ENCODE measurements at places on chromosomes 2 and 18.

- no peak for DNase-seq
Observed at GRCh38 chr18:2970344-2970743, 42.6 kb downstream of the LPIN2 start.

DNA sequence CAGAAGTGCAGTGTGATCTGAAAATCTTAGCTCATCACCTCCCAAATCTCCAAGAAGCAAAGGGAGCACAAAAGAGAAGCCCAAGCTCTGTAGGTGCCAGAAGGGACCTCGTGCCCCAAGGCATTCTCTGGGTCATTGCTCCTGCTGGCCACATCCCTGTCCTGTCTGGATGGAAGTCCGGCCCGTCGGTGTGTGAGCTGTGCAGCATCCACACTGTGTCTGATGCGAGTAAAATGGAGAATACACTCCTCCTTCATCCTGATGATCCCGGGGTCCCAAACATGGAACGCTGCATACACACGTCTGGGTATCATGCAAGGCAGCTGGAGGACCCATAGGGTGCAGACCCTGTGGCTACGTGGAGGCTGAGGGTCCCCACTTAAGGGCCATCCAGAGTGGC lies 851.4 kb downstream of the GALR1 start:
- no peak for DNase-seq

- DNase-seq = peak; percentile 50
Observed at GRCh38 chr2:109545828-109546713, 67.7 kb downstream of the SEPTIN10 start.

DNA sequence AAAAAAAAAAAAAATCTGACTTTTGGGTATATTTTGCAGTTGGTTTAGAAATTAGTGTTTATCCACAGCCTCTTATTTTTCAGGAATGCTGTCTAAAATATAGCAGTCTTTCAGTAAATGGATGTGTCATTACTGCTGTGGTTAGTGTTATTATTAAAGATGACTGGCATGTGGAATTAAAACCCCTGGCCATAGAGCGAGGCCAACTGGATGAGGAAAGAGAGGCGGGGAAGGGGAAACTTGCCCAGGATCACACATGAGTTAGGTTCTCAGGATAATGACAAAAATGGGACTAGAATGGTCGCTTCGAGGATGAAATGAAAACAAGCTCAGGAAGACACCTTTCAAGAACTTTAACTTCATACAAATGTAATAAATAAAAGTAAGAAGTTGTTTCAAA lies 57.4 kb upstream of the APCDD1 start:
- DNase-seq = no peak

GRCh38 chr18:23049698-23050373 lies 85.4 kb upstream of the CABLES1 start:
- no peak for DNase-seq

GRCh38 chr2:62933398-62933917 lies 117.2 kb upstream of the OTX1 start:
- no peak for DNase-seq

DNA sequence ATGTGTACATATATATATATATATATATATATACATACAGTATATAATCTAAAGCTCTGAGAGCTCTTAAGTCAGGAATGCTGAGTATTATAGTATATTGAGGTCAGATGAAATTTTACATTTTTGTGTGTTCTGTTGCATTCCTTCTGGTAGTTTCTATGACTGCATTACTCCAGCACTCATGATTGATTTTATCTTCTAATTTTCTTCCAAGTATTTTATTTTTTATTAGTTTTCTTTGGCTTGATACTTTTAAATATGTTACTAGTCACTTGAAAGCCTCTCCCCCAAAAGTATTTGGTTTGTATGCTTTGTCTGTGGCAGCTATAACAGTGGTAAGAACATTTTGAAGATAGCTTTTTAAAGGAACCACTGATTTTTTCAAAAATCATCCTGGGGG lies 25.0 kb downstream of the METTL21A start:
- peak; percentile 81 for DNase-seq

GRCh38 chr2:226835420-226835795 lies 446 bp upstream of the RHBDD1 start:
- no peak for DNase-seq

GRCh38 chr2:209523867-209524266 lies 100.0 kb downstream of the MAP2 start:
- no peak for DNase-seq

DNA sequence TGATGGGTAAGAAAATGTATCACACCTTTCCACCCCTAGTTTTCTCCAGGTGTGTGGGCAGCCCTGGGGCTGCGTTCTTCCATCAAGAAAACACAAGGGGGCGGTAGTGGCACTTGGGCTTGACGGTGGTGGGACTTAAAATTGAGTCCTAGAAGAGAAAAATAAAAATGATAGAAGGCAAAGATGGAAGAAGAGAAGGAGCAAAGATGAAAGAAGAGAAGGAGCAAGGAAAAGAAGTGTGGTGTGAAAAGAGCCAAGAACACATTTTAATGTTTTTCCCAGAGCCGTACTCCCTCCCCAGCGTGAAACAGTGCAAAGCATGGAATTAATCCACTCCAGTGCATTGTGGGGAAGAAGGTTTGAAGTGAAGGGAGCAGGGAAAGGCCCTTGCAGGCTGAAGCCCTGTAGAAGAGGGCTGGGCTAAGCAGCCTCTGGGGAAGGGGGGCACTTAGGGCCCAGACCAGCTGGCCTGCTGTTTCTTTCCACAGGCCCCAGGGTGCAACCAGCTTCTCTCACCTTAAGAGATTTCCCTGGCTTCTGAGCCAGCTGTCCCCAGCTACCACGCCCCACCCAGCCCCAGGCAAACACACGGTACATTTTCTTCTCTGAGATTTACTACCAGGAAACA lies 256.8 kb downstream of the RNF152 start:
- DNase-seq = peak; percentile 61

GRCh38 chr2:86610871-86611270 lies 12.8 kb downstream of the RNF103 start:
- DNase-seq = no peak

DNA sequence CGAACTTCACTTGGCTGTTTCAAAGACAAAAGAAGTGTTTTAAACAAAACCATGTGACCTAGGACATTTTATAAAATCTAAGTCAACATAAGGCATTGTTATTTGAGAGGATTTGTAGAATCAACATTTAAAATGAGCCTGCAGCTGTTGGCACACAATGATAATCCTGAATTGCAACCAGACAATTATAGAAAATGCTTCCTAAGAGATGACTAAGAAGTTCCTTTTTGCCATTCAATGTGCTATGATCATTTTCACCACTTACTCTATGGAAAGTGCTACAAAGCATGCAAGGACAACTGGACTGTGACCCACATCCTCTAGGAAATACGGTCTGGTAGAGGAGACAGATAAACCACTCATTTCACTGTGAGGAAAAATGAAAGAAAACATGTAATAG lies 246.4 kb downstream of the CDH20 start:
- DNase-seq = no peak

DNA sequence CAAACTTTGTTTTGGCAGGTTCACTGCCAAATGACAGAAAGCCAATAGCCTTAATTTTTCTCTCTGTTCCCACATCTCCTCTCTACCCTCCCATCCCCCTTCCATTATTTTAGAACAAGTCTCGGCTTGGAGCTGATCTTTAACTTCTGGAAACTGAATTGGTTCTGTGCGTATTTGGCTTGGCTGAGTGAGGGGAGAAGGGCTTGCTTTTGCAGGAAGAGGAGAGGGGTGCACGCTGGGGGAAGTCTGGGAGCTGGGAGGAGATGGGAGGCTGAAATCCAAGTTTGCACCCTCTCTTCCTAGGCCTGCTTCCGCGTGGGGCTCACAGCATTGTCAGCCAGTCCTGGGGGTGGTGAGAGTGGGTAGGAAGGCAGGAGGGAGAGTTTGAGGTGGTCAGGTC lies 176.1 kb upstream of the SPRED2 start:
- DNase-seq = no peak

DNA sequence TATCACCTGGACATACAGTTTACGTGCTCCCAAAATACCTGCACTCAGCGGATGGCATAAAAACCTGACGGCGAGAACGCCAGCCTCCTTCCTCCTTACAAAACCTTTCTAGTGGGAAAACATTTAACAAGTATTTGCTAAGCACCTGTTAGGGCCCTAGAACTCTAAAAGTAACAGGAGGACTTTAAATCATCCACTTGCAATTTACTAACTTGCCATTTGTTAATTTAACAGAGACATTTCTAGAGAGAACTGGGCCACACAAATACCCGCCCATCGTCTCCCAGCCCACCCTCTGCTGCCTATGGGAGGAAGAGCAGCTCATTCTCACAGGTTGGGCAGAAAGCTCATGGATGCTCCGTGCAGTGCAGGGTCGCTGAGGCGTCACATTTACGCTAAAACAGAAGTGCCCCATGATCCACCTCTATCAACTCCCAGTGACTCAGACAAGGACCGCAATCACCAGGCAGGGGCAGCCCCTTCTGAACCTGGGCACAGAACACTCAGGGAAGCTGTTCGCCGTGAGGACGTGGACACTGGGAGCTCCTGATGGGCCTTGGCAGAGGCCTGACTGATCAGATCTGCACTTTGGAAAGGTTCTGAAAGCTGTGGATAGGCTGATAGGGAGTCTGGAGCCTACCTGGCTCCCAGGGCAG lies 106.9 kb downstream of the HDAC4 start:
- DNase-seq = no peak

DNA sequence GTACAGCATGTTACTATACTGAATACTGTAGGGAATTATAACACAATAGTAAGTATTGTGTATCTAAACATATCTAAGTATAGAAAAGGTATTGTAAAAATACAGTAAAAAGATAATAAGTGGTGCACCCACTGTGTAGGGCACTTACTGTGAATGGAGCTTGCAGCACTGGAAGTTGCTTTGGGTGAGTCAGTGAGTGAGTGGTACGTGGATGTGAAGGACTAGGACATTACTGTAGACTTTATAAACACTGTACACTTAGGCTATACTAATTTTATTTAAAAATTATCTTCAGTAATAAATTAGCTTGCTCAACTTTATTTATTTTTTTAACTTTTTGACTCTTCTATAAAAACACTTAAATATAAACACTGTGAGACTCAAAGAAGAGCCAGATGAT lies 82.6 kb downstream of the MTA3 start:
- DNase-seq = no peak

DNA sequence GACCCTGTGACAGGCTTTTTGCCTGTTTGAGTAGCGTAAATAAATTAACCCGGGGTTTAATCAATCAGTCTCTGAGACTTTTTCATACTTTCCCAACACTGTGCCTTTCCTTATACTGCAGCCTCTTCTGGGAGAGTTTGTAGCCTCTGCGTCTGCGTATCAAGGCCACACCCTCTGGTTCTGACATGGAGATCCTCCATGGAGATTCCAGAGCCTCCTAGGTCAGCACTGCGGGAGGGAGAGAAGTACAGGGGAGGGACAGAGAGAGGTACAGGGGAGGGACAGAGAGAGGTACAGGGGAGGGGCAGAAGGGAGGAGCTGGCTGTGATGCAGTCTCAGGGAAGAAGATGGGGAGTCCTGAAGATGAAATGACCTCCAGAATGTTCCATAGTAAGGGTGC lies 166.0 kb downstream of the ARL4C start:
- DNase-seq = no peak

DNA sequence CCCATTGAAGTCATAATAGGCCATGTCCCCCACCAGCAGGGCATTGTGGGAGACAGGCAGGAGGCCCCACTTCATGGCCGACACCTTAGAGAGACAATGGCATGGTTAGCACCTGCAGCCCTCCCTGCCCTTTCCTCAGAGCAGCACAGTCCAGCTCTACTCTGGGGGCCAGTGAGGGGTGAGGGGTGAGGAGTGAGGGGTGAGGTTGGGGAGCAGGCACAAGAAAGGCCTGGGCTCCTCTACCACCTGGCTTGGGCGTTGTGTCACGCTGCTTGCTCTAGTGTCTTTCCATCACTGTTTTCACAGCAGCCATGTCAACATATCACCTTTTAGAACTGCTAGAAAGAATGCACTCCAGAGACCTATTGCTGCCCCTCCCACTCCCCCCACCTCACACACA lies 77.2 kb downstream of the ADD2 start:
- no peak for DNase-seq

GRCh38 chr18:13216711-13217465 lies 1.7 kb upstream of the LDLRAD4 start:
- peak; percentile 22 for DNase-seq

DNA sequence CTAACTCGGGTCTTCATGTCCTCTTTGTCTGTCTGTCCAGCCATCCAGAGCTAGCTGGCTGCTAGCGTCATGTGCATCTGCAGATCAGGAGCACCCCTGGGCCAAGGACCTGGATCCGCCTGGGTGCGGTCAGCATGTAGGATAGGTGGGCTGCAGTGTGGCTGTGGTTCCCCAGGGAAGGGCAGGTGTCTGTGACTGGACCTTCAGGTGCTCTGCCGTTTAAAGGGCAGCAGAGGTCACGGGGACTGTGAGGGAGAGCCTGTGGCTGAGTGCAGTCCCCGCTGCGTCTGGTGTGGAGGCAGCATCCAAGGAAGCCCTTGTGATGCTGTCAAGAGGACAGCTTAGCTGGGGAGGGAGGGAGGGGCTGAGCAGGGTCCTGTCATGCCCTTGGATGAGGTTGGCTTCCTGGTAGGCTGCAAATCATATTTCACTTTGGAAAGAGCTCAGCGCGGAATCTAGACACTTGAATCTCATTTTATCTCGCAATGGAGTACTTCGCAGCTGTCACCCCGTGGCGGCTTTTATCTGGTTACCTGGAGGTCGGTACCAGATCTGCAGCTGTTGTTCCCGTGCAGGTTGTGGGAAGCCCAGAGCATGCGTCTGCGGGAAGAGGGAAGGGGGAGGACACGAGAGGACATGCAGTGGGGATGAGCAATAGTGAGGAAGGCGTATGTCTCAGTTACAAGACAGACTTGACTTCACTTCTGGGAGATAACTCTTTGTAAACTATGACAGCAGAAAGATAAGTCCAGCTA lies 5.9 kb upstream of the RALB start:
- no peak for DNase-seq

DNA sequence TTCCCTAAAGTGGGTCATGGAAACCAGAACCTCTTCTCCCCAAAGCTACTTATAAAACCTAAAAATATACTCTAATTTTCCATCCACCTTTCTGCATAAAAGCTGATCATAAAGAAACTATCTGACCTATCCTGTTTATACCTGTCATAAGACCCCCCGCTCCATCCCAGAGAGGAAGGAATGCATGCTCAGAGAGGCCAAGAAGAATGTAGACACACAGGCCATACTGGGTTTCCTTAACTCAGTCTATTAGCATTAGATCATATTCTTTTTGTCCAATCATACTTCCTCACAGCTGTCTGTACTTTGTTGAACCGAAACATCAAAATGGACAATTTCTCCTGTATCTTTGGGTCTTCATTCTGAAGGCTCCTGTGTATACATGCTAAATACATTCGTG lies 52.3 kb downstream of the B3GNT2 start:
- DNase-seq = no peak

DNA sequence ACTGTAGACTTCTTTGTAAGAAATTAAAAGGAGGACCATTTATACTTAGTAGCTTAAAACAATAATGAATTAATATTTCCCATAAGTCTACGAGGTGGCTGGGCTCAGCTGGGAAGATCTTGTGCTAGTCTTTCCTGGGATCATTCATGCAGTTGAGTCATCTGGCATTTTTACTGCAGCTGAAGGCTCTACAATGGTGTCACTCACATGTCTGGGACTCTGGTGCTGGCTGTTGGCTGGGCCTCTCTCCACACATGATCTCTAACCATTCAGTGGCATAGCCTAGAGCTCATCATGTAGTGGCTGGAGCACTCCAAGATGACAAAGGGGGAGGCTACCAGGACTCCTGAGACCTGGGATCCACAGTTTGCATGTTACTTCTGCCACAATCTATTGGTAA lies 35.5 kb downstream of the CLASP1 start:
- DNase-seq = no peak
